ENCODE measurements at places on chromosomes 4 and X. TPM values are rescaled to one million over a fixed set of nuclear protein-coding genes. Genes with fewer than 3 reads are reported as not detected.

Gene PRSS12
- 8.3 TPM for polyA plus RNA-seq

Gene MSANTD1
- polyA plus RNA-seq = 0.59 TPM

DNA sequence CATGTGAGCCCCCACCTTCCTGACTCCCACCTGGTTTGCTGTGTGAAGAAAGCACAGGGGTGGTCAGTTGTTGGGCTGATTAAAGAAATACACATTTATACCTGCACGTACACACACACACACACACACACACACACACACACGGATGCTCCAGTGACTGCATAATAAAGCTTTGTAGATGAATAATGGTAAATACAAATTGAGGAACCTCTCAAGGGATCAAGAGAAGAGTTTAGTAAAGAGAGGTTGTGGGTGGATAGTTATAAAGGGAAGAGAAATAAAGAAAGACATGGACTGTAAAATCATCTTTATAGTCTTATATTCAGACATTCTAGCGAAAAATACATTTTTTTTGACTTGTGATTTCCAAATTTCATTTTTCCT lies 144.1 kb downstream of the MGST2 start:
- DNase-seq = no peak

DNA sequence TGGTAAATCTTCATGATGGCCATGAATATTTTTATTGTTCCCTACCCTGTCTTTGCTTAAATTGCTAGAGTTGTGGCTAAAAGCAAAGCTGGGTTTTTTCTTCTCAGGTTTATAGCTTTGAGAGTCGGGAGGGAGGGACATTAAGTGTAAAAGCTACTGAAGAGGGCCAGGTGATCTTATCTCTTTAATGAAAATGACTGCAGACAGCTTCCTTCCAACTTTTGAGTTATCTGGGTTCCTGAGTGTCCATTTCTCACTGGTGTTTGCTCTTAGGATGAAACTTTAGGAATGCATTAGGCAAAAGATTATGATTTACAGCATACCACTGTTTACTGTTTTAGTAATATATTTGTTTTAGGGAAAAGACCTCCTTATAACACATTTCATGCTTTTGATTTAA lies 187.7 kb downstream of the SHROOM3 start:
- DNase-seq = no peak

DNA sequence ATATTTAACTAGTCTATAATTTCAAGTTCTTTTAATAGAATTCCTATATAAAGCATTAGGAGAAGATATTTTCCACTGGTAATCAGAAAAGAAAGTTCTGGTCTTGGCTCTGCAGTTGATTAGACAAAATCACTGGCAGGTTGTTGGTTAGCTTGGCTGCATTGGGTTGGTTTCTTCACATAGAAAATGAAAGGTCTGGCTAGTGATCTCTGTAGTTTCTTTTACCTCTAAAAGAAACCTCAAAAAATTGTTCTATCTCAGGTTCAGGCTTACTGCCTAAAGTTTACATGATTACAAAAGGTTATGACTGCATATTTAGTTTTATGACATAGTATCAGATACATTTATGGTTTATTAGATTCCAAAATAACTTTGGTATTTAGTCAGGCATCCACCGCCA lies 95.8 kb upstream of the NAP1L5 start:
- DNase-seq = no peak

GRCh38 chr4:53559021-53559620 lies 32.2 kb downstream of the LNX1 start:
- DNase-seq = no peak
